ENCODE measurements at places on chromosomes 3 and 15.

GRCh38 chr3:150757364-150757763, 5.6 kb downstream of the SIAH2 start:
- DNase-seq = no peak

- no peak for DNase-seq
Measured at GRCh38 chr3:47379411-47379899, 1.4 kb upstream of the PTPN23 start.

GRCh38 chr3:13343601-13344000, 76.5 kb downstream of the NUP210 start:
- no peak for DNase-seq

GRCh38 chr3:69326855-69327300, 59.0 kb downstream of the FRMD4B start:
- DNase-seq = no peak

DNA sequence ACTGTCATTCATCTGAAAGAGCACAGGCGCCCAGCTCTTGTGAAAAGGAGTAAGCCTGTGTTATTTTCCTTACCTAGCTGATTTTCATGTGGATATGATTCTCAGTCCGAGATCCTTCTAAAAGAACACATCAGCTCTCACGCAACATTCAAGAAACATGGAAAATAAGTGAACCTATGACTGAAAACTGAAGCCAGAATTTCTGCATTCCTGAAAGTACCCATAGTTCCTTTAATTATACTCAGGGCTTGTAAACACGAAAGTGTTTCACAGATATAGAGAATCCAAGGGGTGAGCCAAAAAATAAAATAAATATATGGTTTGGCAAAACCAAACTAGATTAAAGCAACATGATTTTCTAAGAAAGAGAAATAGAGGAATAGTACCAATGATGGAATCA, 100.8 kb upstream of the CHMP2B start:
- no peak for DNase-seq

- peak; percentile 73 for DNase-seq
Measured at GRCh38 chr3:33645060-33645647, 72.9 kb downstream of the CLASP2 start.

- peak; percentile 64 for DNase-seq
Measured at GRCh38 chr3:46705022-46705530, 3.9 kb downstream of the TMIE start.

DNA sequence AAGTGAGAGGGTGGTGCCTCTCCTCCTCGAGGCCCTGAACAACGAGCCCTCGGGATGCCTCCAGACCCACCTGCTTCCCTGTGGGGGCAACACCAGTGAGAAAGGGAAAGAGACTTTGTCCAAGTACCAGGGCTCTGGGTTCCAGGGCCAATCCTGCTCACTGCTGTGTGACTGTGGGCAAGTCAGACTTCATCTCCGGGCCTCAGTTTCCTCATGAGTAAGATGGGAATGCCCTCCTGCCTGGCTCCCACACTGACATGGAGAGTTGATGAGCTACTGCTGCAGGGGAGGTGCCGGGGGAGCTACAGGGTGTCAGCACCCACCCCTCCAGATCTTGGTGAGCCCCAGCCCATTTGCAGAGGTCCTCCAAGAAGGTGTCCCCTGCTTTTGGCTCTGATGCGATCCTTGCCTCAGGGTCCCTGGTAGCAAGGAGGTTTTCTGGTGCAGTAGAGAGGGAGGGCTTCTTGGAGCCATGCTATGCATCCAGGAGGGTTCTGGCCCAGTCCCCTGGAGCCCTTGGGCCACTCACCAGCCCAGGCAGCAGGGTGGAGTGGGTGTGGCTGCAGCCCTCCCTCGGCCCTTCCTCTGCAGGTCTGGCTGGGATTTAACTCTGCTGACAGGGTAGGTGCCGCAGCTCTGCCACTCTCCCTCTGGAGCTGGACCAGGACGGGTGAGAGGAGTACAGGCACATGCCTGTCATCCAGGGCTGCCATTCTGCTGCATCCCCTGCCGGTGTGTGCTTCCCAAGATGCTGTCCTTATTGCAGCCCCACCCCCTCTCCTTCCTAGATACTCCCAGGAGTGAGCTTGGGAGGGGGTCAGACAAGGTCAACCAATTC, 26.9 kb downstream of the LOXL1 start:
- DNase-seq = no peak

DNA sequence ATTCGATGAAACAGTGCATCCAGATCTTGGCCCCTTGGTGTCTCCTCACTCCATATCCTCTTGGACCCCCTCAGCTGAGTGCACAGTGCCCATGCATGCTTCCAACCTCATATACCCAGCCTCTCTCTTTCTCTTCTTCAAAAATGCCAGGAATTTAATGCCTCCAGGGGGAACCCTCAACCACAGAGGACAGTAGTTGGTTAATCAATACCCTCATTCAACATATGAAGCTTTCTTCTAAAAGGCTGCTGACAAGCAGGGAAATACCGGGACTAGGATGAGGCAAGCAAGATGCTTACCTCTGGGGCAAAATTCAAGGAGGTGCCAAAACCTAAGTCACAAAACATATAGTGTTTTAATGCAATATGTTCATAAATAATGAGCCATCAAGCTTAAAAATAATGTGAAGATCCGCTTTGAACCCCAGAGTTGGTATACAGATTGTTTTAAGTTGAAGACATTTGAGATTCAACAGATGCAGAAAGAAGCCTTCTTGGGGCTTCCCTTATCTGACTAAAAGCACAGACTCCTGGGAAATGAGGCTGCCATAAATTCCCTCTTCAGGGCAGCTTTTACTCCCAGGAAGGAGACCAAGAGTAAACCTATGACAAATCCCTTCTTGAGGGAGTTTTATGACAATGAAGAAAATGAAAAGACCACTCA, 48.2 kb upstream of the FHIT start:
- no peak for DNase-seq

GRCh38 chr3:128456776-128457715, 9.6 kb downstream of the DNAJB8 start:
- no peak for DNase-seq

DNA sequence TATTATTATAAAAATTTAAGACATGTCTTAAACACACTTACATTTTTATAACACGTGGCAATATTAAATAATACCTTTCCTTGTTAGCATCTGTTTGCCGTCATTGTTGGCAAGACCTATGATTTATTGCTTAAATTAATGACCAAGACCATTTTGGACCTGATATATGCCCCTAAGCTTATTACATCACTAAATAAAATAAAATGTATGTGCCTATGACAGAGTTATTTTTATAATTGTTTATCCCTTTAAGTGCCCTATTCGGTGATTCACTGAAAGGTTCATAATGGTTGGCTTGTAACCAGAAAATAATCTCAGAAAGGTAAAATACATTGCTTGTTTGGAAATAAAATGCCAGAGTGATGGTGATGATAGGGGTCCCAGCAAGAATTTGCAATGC, 17.5 kb downstream of the CDIN1 start:
- no peak for DNase-seq

- no peak for DNase-seq
Measured at GRCh38 chr3:189636048-189636447, 4.9 kb downstream of the TP63 start.

DNA sequence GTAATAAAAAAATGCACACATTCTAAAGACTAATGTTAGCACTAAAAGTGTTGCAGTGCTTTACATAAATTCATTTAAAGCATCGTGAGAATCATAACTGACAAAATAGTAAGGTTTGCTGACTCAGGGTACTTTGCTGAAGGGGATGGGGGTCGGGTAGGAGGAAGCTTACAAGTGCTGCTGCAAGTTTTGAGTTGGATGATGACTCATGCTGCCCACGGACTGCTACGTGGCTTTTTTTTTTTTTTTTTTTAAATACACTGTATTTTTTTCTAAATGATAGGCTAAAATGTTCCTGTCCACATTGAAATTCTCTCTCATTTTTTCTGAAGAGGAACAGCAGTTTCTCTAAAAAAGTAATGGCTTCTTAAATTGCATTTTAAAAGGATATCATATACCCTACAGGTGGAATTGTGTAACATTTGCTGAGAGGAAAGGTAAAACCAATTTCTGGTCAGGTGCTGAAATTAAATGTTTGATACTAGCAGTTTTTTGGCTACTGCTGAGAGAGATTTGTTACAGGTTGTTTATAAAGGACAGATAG, 2.2 kb downstream of the MAPK6 start:
- DNase-seq = no peak

DNA sequence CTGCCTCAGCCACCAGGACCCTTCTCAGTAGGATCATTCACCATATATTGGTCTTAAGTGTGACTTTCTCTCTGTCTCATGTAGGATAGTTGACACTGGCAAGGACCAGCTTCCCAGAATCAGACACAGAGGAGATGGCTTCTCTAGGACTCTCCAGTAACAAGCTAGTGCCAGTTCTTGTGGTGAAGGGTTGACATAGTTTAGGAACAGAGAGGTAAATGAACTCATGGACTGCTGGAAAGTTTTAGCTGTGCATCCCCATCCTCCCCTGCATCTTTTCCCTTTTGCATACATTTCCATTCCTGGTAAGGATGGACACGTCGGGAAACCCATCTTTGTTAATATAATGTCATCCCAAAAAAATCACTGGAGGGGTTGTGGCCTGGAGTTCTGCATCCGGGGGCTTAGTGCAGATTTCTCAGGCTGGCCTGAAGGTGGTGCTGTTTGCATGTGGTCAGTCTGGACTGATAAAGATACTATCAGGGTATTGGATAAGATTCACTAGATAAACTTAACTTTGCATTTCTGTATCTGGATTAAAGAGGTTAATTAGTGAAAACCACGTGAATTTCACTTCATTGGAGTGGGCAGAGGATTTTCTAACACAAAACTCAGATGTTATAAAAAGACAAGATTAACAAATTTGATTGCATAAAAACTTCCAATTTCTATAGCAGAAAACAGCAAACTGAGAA, 110.8 kb downstream of the TBC1D2B start:
- DNase-seq = no peak

DNA sequence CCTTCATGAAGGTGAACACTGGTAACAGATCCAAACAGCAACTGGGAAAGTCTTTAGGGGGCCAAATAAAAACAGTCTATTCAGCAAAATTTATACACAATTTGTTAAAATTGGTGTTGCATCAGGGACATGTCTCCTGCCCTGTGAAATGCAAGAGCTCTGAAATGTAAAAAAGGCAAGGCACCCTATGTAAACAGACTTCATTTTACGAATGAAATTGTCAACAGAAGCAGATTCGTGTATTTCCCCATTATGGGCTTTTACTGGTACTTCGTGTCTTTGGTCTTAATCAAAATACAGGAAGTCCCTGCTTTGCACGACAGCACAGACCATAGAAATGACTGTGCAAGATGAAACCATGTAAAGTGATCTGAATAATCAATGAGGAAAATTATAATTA, 127.3 kb upstream of the THBS1 start:
- DNase-seq = no peak
